ENCODE measurements at places on chromosomes 6 and 20.

DNA sequence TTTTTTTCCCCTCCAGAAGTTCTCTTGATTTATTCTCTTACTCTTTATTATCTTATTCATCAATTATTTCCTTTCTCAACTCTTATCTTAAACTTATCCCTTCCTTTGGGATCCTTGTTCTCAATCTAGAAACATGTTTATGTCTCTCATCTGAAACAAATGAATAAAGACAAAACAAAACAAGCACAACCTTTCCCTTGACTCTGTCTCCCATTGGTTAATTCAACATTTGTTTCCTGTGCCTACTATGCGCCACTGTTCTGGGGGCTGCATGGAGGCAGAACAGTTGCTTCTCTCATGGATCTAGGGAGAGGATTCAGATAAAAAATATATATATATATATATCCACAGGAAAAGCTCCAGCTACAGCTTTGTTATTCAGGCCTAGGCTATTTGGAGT, 5.2 kb upstream of the MRAP2 start:
- no peak for DNase-seq

DNA sequence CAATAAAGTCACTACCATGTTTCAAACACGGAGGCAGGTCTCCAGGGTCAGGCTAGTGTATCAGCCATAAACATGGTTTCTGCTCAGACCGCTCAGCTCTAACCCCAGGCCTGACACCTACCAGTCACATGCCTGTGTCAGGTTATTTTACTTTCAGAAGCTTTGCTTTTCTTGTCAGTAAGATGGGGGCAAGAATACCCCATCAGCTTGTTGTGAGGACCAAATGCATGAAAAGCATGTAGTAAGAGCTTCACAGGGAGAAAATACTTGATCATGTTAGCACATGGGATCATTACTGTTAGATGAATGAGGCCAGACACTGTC, 65.2 kb upstream of the PIM1 start:
- DNase-seq, result no peak

DNA sequence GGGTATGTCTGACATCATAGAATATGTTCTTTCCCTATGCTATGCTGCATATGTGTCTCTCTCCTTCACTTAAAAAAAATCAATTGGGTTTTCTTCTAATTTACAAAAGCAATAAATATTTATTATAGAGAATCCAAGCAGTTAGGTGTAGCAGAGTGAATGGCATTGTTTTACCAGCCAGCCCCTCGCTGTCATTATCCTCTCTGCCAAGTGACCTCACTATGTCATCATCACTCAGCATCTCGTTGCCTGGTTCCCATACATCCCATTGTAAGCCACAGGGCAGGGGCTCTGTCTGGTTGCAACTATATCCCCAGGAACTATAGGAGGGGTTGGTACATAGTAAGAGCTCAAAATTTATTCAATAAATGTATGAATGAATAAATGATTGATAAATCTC, 31.3 kb downstream of the KIAA0319 start:
- DNase-seq, result no peak

DNA sequence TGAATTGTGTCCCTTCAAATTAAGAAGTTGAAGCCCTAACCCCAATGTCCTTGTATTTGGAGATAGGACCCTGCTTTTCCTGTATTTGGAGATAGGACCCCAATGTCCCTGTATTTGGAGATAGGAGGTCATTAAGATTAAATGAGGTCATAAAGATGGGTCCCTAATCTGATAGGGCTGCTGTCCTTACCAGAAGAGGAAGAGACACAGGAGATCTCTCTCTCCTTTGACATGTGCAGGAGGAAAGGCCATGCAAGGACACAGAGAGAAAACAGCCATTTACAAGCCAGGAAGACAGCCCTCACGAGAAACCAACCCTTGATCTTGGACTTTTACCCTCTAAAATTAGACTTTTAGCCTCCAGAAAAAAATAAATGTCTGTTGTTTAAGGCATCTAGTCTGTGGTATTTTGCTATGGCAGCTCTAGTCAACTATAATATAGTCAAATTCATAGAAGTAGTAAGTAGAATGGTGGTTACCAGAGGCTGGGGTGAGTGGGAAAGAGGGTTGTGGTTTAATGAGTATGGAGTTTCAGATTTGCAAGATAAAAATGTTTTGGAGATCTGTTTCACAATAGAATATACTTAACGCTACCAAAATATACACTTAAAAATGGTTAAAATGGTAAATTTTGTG, 59.3 kb downstream of the UBE3D start:
- no peak for DNase-seq

- no peak for DNase-seq
Measured at GRCh38 chr20:35947489-35947888, 6.8 kb downstream of the SCAND1 start.

- DNase-seq, result no peak
Measured at GRCh38 chr6:27728442-27728841, 183.8 kb downstream of the OR2B2 start.

DNA sequence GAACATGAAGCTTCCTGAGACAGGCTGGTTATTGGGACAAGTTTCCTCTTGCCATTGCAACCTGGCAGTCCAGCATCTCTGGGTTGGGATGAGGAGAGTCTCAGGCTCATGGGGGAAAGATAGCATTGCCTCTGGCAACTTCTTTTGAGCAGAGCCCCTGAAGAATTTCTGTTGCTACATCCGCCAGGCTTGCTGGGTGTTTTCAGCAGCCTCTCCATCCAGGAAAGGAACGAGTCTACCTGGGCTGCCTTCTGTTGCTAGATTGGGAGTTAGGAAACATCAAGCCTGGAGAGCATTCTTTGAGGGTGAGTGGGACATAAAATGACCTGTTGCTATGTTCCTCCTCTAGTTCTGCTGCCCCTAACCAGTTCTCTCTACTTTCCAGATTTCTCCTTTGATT, 313.5 kb downstream of the RFPL4B start:
- no peak for DNase-seq

DNA sequence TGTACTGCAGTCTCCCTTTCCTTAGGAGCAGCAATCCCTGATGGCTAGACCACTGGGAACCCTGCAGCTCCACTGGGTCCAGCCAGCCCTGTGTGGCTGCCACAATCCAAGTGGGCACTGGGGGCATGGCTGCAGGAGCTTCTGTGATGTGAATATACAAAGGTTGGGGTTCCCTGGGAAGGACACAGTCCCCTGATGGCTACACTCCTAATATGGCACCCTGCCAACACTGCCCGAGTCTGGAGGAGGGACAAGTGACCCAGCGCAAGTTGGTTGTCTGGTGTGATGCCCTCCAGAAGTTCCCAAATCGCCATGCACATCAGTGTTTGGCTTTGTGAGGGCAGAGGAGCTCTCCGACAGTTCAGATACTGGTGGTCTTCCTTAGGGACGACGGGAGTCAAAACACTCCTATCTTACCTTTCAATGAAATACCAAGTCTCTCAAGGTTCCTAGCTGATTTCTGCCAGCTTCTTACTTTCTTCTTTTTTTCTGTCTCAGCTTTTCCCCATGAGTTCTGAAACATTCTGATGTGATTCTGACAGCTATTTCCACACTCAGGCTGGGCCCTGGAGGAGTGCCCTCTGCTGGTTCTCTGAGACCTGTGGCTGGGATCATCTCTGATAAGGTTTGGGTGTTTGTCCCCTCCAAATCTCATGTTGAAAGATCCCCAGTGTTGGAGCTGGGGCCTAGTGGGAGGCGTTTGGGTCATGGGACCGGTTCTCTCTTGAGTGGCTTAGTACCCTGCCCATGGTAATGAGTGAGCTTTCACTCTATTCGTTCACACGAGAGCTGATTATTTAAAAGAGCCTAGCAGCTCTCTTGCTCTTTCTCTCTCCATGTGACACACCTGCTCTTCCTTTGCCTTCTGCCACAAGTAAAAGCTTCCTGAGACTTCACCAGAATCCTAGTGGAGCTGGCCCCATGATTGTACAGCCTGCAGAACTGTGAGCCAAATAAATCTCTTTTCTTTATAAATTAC, 15.5 kb upstream of the ZFP57 start:
- DNase-seq, result no peak

GRCh38 chr20:3032624-3033023, 10.8 kb upstream of the GNRH2 start:
- no peak for DNase-seq

GRCh38 chr6:107715550-107716321, 108.4 kb downstream of the SCML4 start:
- no peak for DNase-seq

- peak; percentile 60 for DNase-seq
Measured at GRCh38 chr20:20214757-20215275, 153.1 kb upstream of the INSM1 start.

DNA sequence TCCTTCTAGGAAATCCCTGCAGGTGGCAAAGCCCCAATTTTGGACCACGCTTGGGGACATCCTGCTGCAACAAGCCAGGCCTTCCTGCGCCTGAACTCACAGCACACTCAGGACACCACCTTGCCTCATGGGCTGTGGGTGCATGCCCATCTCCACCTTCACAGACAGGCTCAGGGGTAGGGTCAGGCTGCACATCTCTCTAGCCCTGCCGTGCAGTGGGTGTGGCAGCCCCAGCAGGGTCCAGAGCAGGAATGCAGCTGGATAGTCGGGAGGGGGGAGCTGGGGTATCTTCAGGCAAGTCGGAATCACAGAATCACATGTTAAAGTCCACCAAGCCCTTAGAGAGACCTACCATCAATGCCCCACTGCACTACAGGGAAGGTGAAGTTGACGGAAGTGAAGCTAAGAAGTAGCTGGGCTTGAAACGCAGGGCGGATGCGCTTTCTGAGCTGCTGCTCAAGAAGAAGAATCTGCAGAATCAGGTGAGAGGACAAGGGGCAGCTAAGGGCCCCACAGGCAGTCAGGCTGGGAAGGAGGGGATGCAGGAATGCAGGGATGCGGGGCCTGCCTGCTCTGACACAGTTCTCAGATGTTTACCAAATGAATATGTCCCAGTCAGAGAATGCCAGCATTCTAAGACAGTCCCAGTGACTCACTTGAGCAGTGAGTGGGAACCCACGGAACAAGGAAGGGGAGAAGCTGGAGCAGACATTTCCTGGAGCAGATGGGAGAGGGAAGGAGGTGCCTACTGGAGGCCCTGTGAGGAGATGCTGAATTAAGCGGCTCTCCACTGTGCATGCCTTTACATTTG, 11.3 kb downstream of the SERPINB6 start:
- DNase-seq, result no peak

DNA sequence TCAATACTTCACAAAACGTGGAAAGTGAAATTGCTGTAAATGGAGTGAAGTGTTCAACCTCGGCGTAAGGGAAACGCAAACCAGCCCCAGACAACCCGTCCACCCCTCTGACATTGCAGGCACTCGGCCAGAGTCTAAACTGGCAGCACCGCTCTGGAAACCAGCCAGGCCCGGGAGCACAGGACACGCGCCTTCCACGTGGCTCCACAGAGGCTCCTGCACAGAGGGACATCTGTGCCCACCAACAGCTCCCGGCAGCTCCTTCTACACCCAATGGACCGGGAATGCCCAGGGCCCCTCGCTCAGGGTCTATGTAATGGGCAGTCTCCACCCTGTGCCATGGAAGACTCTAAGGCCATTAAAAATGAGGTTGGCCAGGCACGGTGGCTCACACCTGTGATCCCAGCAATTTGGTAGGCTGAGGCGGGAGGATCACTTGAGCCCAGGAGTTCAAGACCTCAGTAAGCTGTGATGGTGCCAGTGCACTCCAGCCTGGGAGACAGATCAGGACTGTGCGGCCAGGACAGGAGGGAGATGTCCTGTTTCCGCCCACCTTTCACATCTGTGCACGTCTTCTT, 3.4 kb upstream of the HELZ2 start:
- DNase-seq, result peak; percentile 65

DNA sequence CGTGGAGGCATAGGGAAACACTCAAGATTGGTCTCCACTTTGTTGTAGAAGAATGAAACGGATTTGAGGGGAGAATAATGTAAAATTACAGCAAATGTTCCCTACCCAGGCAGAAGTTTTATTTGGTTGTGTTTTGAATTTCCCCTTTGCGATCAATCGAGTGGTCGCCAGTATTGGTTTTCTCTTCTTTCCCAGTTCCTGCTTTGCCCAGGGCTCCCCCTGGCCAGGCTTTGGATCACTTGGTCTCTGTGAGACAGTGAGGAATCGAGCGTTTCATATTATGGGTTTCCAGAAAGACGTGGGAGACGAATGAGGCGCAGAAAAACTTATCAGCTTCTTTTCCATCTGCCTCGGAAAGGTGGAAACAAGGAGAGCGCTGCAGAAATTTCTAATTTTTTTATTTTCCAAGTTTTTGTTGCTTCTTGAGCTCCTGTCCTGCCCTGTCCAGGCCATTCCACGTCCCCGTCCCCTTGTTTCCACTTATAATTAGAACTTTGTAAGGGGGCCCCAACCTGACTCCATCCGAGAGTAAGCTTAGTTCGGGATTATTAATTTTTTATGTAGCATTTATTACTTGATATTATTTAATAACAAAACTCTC, 7.5 kb upstream of the TBX18 start:
- DNase-seq, result no peak

Measured in NCI-H1092 (cell line).